ENCODE measurements at places on chromosomes 11 and 22.

DNA sequence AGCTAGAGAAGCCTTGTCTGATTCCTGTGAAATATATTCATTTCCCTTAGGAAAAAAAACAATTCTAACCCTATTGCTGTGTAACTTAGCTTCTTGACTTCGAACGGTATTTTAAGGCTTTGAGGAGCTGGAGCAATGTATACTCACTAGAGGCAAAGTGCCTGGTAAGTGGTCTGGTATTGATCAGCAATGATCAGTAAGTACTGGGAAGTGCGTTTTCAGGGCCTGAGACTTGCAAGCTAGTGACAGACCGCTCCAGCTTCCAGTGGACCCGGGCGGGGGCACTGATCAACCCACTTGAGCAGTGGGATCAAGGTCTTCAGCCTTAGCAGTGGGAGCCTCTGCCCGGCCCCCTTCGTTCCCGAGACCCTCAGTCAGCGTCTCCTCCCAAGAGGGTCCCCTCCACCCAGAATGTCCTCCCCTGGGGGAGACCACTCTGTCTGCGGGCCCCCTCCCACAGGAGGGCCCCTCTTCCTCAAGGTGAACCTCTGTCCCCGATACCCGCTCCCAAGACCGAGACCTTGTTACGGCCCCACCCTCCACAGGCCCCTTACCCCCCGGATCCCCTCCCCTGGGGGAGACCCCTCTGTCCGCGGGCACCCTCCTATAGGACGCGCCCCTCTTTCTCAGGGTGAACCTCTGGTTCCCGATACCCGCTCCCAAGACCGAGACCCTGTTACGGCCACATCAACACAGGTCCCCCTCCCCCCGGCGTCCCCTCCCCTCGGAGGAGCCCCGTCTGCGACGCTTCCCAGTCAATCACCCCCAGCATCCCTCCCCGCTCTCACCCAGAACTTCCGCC, 452 bp upstream of the ATXN10 start:
- no peak for DNase-seq

- DNase-seq, result no peak
These were observed 17.5 kb upstream of the SYT7 start for GRCh38 chr11:61598374-61598773.

DNA sequence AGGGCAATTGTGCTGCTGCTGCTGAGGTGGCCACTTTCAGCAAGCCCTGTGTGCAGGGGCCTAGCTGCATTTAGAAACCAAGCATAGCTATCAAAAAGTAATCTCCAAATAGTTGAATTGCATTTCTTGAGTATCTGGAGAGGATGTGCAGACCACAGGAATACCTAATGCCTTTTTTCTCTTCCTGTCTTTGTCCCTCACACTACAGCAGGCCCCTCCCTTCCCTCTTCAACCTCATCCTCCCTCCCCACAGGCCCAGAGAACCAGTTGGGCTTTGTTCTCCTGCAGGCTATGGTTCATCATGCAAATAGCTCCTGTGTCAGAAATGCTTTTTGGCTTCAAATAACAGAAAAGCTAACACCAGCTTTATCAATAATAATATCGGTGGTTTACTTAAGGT, 47.7 kb downstream of the DKK3 start:
- DNase-seq, result no peak

DNA sequence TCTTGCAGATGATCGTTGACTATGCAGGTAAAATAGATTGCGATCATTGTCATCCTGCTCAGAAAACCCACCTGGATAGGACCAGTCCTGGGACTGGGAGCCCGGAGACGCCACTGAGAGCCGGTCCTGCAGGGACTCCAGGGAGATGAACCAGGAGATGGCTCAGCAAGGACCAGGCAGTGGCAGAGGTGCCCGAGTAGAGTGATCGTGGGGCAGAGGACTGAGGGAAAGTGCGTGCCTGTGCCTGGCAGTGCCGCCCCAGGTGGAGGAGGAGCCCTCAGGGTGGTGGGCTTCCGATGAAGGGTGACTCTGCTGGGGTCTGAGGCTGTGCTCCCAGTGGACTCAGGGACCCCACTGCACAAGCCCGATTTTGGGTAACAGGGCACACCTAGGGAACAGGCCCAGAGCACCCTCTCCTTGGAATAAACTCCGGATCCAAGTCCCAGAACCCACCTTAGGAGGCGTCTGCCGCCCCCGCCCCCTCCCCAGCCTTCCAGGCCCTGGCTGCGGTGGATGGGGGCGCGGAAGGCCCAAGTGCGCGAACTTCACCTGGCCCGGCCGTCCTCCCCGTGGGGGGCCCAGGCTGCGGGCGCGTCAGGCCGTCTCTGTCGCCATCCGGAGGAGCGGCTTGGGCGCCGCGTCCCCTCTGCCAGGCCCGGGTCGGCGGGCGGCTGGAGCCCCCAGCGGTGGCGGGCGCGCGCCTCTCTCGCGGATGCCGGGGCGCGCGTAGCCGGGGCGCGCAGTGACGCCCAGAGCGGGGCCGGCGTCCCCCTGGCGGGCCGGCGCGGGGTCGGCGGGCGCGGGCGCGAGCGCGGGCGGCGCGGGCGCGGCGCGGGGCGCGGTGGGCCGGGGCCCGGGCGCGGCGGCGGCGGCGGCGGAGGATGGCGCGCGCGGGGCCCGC, 1338.8 kb downstream of the BRD1 start:
- DNase-seq, result no peak

GRCh38 chr22:49717322-49717919, 110.3 kb downstream of the BRD1 start:
- no peak for DNase-seq

DNA sequence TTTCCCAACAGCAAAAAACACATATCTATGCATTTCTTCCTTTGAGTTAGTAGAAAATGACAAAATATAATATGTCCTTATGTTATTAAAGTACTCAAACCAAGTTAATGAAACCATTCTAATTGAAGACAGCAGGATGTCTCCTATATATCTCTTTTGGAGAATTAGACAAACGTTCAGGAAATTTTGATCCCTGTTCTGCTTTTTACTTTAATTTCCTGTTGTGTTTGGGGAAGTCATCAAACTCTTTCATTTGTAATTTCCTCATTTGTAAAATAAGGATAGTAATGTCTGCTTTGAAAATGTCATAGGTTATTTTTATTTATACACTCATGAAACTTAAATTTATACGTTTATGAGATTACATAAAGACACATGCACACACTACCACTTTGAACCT, 281.8 kb upstream of the ANO5 start:
- DNase-seq, result no peak

- DNase-seq, result no peak
These were observed 20.9 kb downstream of the PANX1 start for GRCh38 chr11:94149431-94150017.

- no peak for DNase-seq
These were observed 8.3 kb upstream of the SLC39A13 start for GRCh38 chr11:47399860-47400767.

- DNase-seq, result no peak
These were observed 430.8 kb upstream of the CNTN5 start for GRCh38 chr11:98589967-98590366.

GRCh38 chr22:45998638-45999378, 21.8 kb upstream of the WNT7B start:
- no peak for DNase-seq

- no peak for DNase-seq
These were observed 151.1 kb downstream of the METTL15 start for GRCh38 chr11:28259177-28259843.

GRCh38 chr11:94771951-94772350, 3.8 kb downstream of the AMOTL1 start:
- no peak for DNase-seq

DNA sequence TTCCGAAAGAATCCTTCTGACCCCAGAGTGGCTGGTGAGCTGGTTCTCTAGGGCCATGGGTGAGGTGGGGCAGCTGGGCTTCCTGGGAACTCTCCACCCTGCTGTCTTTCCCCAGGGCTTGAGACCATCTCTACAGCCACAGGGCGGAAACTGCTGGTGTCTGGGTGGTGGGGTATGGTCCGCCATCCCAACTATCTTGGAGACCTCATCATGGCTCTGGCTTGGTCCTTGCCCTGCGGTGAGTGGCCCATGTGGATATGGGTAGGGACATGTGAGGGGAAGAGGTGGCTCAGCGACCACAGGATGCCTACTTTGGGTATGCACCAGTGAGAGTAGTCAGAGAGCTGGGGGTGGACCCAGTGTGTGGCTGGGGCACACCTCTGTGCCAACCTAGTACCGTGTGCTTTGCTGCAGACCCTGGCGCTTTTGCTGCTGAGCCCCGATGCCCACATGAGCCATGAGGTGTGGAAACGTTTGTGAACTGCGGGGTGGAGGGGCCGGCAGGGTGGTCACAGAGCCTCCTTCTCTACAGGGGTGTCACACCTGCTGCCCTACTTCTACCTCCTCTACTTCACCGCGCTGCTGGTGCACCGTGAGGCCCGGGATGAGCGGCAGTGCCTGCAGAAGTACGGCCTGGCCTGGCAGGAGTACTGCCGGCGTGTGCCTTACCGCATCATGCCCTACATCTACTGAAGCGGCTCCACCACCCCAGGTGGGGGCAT, 2.0 kb downstream of the ZNHIT2 start:
- DNase-seq, result no peak

DNA sequence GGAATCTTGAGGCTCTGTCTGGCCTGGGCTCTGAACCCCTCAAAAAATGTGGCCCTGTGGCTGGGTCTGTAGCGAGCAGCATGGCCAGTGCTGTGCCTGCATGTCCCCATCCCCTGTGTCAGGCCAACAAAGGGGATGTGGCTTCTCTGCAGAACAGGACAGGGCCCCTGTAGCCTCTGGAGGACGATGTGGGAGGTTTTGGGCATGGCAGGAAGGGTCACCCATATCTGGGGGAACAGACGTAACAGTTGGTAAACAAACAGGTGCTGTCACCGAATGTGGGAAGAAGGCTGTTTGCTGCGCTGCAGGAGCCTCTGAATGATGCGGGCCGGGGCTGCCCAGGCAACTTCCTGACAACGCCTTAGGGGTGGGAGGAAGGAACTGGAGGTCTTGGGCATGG, 35.0 kb downstream of the LRP5 start:
- no peak for DNase-seq

GRCh38 chr11:18578975-18579598, 9.4 kb downstream of the UEVLD start:
- DNase-seq, result no peak

DNA sequence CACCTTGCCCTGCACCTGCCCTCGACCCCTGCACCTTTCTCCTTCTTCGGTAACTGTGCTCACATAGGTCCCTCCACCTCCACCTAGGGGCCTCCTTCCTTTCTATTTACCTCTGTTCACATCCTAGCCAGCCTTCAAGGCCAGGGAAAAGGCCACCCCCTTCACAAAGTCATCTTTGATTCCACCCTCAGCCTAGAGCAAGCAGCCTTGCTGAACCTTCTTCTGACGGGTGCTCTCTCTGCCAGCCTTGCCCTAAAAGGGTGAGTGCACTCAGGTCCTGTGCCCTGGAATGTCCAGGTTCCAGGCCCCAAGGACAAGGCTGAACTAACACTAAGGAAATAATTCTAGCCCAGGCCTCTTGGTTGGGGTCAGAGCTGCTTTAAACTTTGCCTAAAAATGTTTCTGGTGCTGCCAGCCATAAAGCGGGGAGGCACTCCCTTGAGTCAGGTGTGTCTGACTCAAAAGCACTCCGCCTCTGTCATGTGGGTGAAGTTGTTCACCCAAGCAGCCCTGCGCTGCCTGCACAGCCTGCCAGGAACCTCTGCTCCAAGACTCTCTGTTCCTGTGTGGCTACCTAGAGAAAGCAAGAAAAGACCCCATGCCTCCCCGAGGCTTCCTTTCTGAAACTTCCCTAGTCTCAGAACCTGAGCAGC, 9.2 kb upstream of the FAM83F start:
- no peak for DNase-seq

DNA sequence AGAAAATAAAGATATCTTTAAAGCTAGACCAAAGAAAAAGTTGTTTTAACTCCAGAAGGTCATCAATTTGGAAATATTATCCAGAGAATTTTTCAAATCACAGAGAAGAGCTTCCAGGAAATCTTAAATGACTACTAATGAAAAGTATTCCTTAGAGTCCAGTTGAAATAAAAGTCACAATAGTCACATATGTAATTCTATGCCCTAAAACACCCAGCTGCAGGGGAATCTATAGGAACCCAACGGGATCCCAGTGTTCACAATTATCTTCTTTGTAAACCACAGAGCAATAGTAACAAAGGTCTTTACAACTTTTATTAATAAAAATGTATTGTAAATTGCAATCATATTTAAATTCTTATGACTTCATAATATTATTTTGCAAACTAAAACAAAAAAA, 27.1 kb downstream of the MPPED2 start:
- DNase-seq, result no peak

DNA sequence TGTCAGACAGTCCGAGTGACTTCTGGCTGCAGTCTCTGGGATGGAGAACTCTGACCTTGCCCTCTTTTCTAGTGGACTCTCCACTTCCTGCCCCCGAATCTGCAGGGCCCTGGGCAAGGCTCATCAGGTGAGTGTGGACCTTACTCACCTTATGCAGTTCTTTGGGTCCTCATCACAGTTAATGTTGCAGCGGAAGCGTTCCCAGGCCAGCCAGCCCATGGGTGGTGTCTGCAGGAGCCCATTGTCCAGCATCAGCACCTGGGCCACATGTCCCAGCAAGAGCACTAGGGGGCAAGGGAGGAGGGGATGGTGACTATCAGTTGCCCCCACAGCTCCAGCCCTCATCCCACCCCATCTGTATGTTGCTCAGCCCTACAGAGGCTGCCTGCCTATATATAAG, 2.3 kb downstream of the NAGA start:
- DNase-seq, result no peak

GRCh38 chr11:58622344-58622743, at the start of gene CNTF:
TSS of gene CNTF (plus strand) at chr11:58622665. CDS start at chr11:58622753, 88 bp downstream.
- DNase-seq, result no peak

GRCh38 chr11:8564526-8564925, 29.5 kb downstream of the STK33 start:
- DNase-seq, result no peak

DNA sequence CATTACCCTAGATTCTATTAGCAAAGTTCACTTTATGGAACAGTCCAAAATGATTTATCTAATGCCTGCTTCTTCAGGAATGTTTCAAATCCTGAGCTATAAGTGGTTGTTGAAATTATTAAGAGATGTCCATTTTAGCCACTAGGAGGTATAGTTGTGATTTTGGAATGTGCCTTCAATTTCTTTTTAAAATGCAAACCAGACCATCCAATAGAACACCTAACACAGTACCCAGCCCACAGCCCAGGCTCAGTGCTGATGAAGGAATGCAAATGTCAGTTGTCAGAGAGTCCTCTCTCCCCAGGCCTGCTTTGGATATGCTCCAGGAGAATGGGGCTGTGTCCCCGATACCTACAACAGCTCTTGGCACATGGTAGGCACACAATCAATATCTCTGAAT, 85.8 kb upstream of the E2F8 start:
- no peak for DNase-seq

DNA sequence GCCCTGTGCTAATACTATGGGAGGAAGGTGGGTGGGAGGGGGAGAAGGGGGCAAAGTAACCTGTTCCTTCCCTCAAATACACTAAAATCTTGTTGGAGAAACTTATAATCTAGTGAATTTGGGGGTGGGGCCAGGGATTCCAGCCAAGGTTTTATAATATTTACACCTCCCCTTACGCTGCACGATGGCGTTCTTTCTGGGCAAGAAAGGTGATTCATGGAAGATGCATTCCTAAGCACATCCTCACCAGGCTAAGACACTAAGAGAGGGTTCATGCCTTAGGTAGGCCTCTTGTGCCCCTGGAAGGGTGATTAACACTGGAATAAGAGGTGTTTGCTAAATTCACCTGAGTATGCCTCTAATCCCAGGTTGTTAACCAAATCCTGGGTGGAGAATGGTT, 82.6 kb downstream of the BARX2 start:
- no peak for DNase-seq

- DNase-seq, result no peak
These were observed 46.5 kb downstream of the TMEM123 start for GRCh38 chr11:102406099-102406498.
